Stimulated activated CD4-positive, alpha-beta T cell treated with anti-CD3 and anti-CD28 coated beads, Interleukin-15, amount 100 ng/mL, for 24 hours (primary cell): ENCODE measurements at places on chromosomes 1 and 21.

GRCh38 chr1:155083865-155084721, 5.5 kb downstream of the EFNA3 start:
- peak; percentile 62 for DNase-seq

GRCh38 chr1:207134581-207134980, 30.5 kb downstream of the C4BPA start:
- no peak for DNase-seq

- DNase-seq = no peak
These were observed 402.9 kb downstream of the TGFB2 start for GRCh38 chr1:218748071-218748470.

GRCh38 chr1:39398278-39399021, 93.0 kb upstream of the BMP8A start:
- peak; percentile 64 for DNase-seq

- no peak for DNase-seq
These were observed 92.9 kb downstream of the C21orf91 start for GRCh38 chr21:17726047-17726829.

DNA sequence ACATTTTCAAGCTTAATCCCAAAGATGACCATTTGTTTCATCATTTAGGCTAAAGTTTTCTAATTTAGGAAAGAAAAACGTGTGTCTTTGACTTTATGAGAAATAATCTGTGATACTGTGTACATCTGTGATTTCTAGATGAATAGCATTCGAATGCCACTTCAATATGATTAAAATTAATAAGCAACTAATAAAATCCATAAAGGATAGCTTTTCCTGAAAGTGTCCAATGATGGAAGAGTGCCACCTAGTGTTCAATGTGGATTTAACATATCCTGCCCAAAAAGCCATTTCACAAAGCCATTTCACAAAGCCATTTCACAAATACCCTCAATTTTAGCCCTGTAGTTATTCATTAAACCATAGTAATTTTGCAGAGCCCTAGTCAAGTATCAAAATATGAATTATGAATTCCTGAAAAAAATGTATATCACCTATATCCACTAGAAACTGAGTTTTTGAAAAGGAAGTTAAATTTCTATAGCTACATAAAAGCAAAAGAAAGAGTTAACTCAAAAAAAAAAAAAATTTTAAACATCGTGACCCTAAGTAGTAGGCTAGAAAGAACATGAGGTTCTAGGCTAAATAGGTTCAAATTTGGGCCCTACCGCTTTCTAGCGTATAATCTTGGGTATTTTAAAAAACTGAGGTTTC, 19.1 kb downstream of the NME7 start:
- DNase-seq = no peak

DNA sequence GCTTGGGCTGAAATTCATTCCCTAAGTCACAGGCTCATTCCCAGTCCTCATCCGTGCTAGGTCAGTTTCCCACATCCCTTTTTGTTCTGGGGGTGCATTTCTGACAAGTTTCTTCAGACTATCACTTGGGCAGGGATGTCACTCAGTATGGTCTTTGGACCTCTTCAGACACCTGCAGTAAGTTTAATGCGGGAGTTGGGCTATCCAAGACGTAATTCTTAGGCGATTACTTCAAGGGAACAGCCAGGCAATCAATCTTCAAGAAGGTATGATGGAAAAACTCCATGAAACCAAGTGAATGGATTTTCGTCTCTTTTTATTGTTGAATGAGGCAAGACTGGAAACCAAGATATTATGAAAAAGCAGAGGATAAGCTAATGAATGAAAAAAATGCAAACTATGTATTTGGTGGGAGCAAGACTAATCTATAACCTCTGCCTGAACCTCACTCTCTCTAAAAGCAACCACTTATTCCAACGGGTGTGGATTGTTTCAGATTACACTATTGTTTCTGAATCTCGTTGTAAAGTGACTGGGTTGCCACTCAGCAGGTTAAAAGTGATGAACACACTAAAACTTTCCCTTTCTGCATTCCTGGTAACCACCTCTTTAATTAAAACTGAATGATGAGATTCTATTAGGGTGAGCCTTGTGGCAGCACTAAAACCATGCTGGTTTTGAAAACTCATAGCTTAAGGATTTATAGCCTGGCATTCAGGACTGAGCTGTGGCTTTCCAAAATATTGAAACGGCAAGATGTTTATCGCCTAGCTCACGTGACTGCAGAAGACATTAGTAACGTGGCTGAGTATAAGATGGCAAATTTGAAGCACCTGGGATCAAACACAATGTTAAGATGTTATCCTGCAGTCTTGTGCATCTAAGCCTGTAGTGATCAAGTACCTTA, 1.1 kb downstream of the RASAL2 start:
- no peak for DNase-seq

DNA sequence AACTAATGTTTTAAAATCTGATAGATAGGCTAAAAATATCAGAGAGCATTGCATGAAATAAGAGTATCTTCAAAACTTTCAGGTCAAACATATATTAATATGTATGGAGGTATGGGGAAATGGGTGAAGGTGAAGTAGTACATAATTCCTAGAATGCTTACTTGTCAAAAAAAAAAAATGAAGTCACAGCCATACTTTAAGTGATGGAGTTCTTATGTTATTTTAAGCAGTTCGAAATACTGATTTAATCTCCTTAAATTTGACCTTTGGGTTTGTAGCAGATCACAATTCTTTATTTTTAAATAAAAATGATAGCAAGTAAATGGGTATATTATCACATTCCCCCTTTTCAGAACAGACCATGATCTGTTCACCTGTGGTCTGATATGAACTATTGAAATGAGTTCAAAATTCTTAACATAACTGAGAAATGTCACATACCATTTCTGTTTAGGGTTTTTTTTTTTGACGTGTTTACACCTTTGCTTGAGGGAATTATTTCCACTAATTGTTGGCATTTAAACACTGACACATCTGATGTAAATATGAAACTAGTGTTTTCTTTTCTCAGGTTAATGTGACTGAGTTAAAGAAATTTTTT, 220.2 kb downstream of the GREM2 start:
- DNase-seq = no peak

DNA sequence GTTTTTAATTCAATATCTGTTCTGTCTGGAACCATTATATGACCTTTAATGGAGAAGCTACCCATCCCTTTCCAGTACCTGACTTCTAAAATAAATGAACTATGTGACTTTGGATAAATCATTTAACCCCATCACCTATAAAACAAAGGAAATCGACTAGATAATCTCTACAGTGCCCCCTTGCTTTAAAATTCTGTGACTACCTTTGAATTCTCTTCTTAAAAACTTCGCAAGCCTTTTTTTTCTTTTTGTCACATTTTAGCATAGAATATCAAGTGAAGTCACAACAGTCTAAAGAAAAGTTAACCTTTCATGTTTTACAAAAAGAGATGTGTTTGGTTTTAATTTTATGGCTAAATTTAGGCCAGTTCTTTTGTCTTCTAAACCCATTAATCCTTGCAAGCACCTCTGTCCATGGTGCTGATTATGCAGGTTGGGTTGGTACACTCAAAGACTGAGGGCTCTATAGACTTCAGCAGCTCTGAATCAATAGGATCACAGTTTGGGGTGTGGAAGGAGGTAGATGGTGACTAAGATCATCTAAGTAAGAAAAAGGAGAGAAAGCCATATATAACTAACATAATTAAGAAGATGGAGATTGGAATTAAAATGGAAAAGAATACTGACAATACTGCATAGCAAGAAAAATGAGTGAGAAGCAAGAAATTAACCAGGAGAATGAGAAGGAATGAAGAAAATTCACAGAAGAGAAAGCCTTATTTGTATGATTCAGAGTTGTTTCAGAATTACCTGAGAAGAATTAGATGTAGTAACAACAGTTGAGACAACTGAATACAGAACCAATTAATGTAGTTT, 59.2 kb downstream of the TBX15 start:
- peak; percentile 2 for DNase-seq

GRCh38 chr1:41638086-41639024, 153.9 kb upstream of the EDN2 start:
- no peak for DNase-seq

GRCh38 chr1:9240914-9241820, 6.6 kb downstream of the H6PD start:
- DNase-seq = no peak

DNA sequence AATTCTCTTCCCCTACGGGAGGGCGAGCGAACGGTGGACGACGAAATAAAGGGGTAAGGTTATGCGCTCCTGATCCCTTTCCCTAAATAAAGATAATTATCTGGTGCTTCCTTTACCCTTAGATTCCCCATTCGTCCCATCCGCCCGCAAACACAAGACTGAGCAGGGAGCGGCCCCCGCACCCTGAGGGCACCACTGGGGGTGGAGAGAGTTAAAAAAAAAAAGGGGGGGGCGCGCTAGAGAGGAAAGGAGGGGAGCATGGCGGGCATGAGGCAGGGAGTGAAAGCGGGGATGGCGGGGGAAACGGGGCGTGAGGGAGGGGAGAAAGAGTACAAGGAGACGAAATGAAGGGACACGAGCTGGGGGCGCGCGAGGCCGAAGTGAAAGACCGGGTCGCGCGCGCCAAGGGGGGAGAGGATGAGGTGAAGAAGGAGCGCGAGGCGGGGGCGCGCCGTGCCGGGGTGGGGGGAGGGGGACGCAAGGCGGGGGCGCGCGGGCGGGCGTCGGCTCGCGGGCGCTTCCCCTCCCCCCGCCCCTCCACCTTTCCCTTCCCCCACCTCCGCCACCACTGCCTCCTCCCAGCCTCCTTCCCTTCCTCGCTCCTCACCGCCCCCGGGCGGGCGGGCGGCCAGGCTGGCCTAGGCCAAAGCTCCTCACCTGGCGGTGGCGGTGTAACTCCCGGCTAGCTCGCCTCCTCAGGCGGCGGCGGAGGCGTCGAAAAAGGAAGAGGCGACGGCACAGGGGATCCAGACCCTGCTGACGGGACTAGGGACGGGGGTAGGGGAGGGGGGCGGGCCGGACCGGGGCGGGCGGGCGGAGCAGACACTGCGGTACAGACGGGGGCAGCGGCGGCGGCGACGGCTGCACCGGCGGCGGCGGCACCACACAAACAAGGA, 448 bp downstream of the GATAD2B start:
- DNase-seq = peak; percentile 81

DNA sequence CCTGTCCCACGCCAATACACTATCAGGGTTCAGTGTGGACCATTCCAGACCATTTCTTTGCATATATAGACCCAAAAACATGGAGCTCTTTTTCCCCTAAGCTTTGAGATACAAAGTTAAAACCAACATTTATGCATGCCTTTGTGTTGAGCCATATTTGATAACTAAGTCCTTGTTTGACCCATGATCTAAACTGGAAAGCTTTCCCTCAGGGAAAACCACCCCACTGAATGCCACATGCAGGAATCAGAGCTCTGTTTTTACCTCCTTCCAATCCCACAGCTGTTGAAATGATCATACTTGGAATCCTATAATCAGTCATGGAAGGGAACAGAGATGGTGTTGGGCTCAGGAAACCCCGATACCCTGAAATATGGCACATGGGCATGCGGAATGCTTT, 14.8 kb upstream of the SLC45A1 start:
- DNase-seq = no peak

DNA sequence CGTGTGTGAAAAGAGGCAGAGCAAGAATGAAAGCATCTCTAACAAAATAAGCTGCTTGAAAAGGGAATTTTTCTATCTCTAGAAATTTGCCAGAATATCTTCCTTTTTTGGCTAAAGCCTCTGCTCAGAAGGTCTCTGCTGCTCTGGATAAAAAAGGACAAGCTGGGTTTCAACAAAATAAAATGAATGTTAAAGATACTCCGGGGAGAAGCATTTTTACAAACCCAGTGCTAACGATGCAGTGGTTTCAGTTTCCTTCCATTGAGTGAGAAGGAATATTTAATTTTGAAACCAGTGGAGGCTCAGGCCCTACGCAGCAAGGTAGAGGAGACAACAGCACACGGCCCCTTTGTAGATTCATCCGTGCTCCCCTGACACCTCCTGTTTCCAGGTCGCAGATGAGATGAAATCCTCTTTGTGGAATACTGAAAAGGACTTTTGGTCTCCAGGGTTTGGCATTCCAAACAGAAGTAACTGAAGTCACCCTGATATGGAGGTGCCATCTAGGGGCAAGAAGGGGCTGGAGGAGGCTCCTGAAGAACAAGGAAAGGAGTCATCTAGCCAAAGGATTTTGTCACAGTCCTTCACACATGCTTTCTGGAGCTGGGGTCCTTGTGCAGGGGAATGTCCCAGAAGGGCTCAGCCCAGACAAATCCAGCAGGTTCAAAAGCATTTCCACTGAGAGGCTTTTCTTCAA, 65.7 kb upstream of the SYT6 start:
- no peak for DNase-seq
